ENCODE measurements at places on chromosomes 7 and 10. TPM values are rescaled to one million over a fixed set of nuclear protein-coding genes. Genes with fewer than 3 reads are reported as not detected.

ACBD7 gene
- polyA plus RNA-seq, result not detected

CADPS2 gene
- not detected for polyA plus RNA-seq

CHN2 gene
- 44.8 TPM for polyA plus RNA-seq

GRCh38 chr10:122853665-122854313 lies 8.1 kb upstream of the CUZD1 start:
- no peak for DNase-seq

- DNase-seq, result no peak
These were observed 181.1 kb upstream of the ASAH2 start for GRCh38 chr10:50432211-50433009.

- DNase-seq, result no peak
These were observed 27.0 kb downstream of the COL1A2 start for GRCh38 chr7:94421681-94422080.

DNA sequence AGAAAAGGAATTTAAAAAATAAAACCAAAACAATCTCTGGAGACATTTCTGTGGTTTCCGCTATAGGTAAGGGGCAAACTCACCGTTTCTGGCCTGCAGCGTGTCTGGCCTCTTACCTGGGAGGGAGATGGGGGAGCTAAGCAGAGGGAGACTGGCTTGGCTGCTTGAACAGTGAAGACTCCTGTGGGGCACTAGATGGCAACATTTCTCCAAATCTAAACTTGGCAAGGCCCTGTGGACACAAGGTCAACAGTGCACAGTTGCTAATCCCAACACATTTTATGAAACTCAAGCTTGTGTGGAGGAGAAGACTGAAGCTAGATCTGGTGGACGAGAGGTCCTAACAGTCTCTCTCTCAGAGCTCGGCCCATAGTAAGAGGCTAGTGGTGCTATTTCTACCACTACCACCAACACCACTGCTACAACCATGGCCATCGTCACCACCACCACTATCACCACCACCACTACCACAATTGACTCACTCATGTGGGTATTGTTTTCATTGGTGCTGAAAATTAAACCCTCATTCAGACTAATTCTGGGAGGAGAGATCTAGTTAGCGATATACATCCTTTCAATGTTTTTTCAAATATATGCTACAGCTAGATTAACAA lies 28.4 kb upstream of the CDHR3 start:
- DNase-seq, result no peak

DNA sequence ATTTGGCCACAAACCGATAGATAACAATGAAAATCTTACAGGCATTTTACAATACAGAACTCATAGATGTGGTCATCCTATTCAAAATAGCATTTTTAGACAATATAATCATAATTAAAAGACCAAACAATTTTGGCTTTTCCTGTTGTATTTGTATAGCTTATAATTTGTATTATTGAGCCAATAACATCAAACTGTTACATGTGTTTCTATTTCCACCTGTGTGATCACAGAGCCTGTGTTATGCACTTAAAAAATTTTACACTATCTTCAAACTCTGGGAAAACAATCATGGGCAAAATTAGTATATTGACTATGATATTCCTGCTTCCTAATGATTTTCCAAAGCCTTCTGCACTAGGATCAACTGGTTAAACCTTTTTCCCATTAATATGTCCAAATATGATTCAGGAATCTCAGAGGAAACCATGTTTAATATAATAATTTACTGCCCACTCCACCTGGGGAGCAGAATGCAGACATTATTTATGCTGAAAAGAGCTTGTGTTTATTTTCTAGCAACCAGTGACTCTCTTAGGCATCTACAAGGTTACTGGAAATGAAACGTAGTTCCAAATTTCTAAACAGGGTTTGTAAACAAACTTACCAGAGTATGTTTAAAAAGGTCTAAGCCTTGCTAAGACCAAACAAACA lies 1.7 kb downstream of the RHOBTB1 start:
- no peak for DNase-seq

GRCh38 chr7:92987538-92987937 lies 130.2 kb downstream of the SAMD9 start:
- no peak for DNase-seq

GRCh38 chr10:11397980-11398580 lies 213.4 kb downstream of the USP6NL start:
- no peak for DNase-seq
